ENCODE measurements at places on chromosomes 5 and 9.

- DNase-seq: no peak
Observed at GRCh38 chr5:106508894-106509293, 1161.8 kb downstream of the EFNA5 start.

- no peak for DNase-seq
Observed at GRCh38 chr9:110939573-110939972, 98.7 kb downstream of the LPAR1 start.

GRCh38 chr9:34647651-34648050, 1.2 kb downstream of the GALT start:
- no peak for DNase-seq

DNA sequence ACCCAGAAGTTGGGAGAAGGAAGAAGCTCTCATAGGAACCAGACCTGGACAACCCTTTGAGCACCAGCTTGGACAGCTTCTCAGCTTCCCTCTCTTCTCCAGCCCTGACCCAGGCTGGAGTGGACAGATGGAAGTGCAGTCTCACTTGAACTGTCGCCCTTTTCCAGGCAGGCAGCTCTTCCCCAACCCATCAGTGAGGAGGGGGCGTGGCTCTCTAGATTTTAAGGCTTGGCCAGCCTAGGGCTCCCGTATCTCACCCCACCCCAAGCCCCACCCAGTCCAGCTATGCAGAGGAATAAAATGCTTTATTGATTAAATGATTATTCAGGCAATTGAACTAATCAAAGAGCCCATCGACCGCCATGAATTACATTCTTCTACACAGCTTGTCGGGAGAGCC, 2.2 kb downstream of the PAX5 start:
- DNase-seq: no peak

GRCh38 chr9:27888661-27889295, 315.5 kb upstream of the C9orf72 start:
- no peak for DNase-seq

GRCh38 chr5:10331341-10331796, 22.1 kb upstream of the MARCHF6 start:
- DNase-seq: peak; percentile 87

DNA sequence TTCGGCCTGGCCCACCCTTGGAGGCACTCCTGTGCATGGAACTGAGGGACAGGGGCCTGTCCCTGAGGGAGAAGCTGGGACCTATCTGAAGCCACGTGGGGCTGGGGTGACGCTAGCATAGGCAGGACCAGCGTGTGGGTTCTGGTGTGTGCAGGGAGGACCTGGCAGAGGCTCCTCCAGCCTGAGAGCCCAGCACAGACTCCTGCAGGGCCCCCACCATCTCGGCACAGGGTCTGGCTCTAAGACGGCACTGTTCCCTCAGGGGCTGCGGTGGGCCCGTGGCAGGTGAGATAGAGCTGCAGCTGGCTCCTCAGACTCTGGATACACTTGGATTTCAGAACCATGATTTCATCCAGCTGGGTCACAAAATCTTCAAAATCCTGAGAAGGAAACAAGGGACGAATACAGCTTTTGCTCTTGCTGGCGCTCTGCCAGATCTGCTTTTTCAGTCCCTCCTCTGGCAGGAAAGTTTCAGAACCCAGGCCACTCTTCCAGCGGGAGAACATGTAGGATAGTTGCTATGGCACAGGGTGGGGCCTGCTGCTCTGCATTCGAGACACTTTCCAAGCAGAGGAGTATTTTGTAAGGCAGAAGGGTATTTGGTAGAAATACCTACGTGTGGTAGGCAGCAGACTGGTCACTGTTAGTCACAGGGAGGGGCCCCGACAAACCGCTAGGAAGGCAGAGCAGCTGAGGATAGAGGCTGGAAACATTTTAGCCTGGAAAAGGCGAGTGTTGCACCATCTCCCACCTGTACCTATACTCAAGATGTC, 74.7 kb downstream of the KIF24 start:
- no peak for DNase-seq

- no peak for DNase-seq
Observed at GRCh38 chr9:31623511-31623910, 760.9 kb upstream of the ACO1 start.

DNA sequence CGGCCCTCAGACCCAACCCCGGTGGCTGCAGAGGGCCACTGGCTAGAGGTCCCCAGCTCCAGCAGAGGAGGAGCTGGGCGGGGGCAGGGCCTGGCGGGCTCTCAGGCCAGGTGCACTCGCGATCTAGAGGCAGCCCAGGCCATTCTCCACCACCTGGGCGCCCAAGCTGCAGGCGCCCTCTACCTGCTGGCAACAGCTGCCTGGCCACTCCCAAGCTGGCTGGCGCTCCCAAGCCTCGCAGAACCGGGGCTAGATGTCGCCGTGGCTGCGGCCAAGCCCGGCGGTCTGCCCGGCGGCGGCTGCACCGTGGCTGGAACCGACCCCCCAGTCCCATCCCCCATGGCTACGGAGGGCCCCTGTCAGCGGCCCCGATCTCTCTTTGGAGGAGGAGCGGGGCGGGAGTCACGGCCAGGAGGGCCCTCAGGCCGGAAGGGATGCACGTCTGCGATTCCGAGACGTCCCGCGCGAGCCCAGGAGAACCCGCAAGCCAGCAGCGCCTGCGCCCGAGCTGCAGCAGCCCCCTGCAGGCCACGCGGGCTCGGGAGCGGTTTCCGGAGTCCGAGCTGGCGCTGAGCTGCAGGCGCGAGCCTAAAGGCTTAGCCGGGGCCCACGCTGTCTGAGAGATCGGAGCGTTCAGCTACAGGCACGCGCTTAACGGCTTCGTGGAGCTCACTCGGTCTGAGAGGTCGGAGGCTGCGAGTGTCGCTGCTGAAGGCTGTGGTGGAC, 44.3 kb upstream of the BICD2 start:
- DNase-seq: peak; percentile 93

DNA sequence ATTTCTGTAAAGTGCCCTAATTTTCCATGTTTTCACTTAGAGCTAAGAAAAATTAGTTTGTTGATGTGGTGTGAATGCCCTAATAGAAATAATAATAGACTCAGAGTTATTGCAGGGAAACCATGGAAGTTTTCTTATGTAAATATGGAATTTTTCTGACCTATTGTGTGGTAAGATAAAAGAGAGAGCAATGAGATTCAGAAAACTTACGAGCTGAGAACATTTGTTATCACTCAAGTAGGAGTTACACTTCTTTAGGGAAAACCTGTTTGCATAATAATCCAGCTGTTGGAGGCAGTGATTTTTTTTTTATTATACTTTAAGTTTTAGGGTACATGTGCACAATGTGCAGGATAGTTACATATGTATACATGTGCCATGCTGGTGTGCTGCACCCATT, 39.2 kb downstream of the PRR16 start:
- DNase-seq: no peak

GRCh38 chr9:137373611-137373980, 49.4 kb downstream of the EXD3 start:
- no peak for DNase-seq

DNA sequence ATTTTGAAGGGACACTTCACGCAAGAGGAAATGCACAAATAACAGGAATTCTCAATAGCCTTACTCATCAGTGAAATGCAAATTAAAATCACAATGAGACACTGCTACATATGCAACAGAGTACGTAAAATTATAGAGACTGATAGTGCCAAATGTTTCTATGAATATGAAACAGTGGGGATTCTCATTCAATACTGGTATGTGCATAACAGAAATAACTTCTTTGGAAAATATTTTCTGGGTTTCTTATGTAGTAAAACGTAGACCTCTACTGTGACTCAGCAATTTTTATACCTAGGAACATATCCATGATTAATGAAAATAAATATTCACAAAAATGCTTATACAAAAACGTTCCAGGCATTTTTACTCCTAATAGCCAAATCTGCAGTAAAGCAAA, 1625.2 kb downstream of the MAT2B start:
- DNase-seq: no peak

DNA sequence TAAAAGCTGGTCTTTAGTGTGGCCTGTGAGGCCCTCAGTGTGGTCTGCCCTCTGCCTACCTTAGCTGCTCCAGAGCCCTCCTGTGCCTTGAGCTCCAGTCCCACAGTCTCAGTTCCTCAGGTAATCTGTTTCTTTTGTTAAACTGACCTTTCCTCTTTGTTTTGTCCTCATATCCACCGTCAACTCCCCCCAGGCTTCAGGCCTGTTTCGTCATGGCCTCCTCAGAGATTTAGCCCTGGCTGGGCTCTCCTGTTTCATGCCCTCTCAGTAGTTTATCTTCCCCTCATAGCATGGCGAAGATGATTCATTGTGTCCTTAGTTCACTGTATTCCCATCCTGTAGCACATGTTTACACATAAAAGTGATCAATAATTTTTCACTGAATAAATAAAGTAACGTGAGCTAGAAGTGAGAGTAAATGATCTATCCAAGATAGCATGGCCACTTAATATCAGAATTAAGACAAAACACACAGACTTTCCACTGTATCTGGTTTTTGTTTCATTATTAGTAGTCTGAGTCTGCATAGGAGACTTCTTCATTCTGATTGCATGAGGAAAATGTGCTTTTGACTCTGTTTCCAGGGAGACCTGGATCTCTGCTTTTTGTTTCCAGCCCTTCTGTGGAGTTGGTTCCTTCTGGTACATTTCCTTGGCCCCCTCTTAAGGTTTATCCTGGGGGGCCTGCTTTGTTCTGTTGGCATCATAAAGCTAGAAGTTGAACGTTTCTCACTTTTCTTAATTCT, 70.5 kb downstream of the SNX24 start:
- no peak for DNase-seq

GRCh38 chr9:96781552-96781951, 3.7 kb upstream of the ZNF510 start:
- no peak for DNase-seq

DNA sequence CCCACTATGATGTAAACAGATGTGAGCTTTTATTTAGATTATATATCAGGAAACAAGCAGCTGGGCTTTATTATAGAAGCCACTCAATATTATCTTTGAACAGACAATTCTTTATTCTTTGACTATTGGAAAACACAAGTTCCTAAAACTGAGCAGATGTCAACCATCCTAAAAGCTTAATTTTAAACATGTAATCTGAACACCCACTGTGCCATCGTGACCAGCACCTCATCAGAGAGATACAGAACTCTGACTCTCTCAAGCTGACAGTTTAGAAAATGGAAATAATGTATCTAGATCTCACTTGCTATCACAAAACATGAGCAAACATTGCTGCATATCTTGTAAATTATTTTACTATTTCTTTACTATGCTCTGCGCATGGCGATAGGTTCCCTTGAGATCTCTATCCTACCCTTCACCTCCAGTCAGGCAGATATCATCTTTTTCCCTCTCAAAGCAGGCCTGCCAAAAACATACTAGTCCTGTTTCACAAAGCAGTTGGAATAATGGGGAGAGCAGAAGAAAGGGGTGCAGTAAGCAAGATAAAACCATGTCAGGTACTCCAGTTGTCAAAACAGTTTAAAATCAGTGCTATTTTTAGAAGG, 151.0 kb downstream of the KIAA0825 start:
- DNase-seq: no peak

- DNase-seq: no peak
Observed at GRCh38 chr9:128479262-128479661, 23.5 kb downstream of the ODF2 start.
